Ecto neural progenitor cell (in vitro differentiated cells): ENCODE measurements at places on chromosomes 1 and 21.

DNA sequence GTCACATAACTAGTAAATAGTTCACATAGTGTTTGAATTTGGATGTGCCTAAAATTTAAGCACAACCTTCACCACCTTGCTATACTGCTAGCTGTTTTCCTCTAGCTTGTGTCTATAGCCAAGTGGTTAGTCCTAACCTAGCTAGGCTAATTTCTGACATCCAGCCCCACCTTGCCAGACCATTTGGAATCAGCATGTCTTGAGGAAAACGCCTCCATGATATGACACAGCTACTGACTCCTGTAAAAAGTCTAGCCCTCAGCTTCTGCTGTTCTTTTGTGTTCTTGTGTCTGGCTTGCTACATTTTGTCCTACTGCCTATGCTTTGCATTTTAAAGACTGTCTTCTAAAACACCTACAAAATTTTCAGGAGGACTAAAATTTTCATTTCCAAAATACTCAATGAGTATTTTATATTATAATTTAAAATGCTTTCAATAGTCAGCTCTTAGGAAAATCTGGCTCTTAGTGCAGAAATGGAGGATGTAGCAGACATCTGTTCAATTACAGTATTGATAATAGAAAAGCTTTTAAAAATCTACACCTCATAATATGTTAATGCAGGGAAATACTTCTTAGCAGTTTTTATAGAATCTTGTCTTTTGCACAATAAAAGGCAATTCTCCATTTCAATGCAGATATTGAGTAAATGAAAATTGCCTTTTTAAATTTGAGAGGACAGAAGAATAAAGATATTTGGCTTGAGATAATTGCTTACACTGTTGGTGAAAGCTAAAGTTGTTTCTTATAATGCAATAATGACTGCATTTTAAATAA, 160.8 kb upstream of the APP start:
- DNase-seq = no peak

DNA sequence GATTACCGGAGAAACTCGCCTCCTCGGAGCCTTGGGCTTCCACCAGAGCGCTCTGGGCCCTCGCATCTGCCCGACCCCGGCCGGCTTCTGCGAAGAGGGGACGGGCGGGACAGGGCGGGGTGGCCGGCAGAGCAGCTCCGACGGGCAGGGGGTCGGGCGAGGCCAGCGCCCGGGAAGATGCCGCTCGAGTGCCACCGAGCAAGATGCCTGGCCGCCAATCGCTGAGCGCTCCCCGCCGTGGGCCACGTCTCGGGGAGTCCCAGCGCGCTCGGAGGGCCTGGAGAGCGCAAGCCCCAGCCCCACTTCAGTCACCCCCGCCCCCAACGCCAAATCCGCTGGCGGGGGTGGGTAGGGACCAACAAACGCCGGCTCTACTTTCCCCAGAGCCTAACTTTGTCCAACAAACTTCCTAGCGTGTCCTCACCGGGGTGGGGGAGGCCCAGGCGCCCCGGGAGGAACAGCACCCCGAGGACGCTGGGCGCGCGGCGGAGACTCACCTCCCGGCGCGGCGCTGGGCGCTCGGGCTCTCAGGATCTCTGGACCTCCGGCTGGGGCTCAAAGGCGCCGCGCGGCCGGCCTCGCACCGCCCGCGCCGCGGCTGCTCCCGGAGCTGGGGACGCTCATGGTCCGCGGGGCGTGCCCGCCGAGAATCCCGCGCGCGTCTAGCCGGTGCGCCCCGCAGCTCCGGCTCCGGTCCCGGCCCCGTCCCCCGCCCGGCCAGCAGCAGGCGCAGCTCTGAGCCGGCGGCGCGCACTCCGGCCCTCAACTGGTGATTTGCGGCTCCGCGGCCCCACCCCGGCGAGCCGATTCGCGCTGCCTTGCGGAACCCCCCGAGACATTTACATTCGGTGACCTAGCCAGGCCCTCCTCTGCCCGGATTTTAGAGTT, at the start of gene BCAR3:
BCAR3 (minus strand) TSS at position 737 of the 888 bp plus-strand sequence. CDS start 6,907 bp downstream, outside the sequence.
- DNase-seq = peak; percentile 85

- no peak for DNase-seq
Measured at GRCh38 chr1:7899741-7900140, 40.9 kb downstream of the TNFRSF9 start.

GRCh38 chr1:4837752-4838151, 183.3 kb downstream of the AJAP1 start:
- DNase-seq = no peak

- DNase-seq = no peak
Measured at GRCh38 chr1:99634971-99635624, 10.8 kb upstream of the PALMD start.

DNA sequence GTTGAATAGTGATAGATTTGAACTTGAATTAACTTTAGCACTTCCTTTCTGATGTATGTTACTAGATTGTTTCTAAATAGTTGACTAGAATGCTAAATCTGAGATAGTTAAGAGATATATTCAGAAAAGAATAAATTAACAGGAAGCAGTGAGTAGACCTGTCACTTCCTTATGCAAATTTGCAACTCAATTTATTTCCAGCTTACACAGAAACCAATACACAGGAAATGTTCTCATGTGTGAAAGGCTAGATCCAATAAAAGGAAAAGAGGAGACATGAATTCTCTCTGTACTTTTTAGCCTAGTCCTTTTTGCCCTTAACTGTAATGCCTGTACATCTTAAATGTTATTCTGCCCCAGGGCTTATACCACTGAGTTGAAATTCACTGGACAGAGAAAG, 522.3 kb downstream of the COL11A1 start:
- no peak for DNase-seq

DNA sequence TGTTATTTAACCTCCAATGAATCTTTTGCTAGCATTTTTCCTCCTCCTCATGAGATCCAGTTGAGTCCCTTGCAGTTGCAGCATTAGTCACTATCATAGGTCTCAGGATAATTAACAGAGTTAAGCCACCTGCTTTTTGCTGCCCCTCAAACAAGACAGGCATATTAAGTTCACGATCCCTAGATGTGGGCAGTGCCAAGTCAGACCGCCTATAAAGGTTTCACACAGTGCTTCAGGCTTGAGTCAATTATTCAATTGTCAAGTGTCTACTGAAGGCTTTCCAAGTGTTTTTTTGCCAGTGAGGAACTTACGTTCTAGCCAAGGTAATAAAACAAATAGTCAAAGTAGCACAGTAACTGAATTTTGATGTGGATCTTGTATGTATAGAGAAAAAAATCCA, 175.0 kb downstream of the DAB1 start:
- no peak for DNase-seq
